ENCODE measurements at places on chromosomes 12 and 14.

DNA sequence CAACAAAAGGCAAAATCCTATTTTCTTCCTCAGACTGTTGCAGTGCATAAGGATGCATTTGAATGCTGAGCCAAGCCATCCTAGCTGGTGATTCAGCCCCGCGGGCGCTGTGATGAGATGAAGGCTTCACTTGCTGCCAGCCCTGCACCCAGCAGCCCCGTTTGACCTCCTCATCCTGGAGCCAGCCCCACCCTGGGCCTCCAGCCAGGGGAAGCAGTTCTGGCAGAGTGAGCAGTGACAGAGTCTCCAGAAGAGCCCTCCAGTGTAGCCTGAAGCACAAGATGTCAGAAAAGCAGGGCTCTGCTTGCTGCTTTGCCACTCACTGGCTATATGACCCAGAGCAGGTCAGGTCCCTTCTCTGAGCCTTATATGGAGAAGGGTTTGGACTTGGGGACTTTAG, 96.2 kb upstream of the HSPB8 start:
- DNase-seq = no peak

- no peak for DNase-seq
Measured at GRCh38 chr12:71125515-71125914, 32.3 kb downstream of the TSPAN8 start.

DNA sequence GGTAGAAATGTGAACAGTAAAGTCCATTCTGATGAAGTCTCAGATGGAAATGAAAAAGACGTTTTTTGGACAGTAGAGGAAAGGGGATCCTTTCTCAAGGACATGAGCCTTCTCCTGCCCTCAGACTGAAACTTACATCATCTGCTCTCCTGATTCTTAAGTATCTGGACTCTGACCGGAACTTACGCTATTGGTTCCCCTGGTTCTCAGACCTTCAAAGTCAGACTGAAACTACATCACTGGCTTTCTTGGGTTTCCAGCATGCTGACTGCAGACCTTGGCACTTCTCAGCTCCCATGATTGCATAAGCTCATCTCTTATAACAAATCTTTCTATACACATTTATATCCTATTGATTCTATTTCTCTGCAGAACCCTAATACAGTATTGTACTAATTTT, 291.0 kb downstream of the SNAPC1 start:
- no peak for DNase-seq

DNA sequence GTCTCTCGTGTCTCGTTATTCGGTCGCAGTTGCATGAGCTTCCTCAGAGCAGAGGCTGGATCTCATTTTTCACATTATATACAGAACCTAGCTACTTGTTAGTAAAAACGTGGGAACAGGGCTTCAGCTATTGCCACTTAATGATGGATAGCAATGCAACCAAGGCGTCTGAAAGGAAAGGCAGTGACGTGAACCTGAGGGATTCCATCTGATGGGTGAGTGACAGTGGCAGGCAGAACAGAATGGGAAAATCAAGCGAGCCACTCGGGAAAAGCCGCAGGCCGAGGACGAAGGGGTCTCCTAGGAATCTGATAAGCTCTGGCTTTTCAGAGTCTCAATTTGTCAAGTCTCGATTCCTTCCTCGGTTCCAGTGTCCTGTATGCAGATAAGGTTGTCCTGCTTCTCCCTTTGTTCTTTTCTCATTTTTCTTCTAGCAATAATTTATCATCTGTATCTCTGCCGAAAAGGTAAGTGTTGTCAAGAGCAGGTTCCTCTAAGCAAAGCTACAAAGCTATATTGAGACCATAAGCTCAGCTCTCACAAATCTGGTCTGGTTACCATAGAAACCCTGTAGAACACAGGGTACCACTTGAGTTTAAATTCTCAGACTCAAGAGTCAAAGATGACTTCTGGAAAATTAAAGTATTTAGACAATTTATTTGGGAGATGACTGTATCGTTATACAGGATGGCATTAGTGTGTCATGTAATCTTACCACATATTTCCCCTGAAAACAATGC, 416.6 kb downstream of the GLT1D1 start:
- DNase-seq = no peak

- peak; percentile 53 for DNase-seq
Measured at GRCh38 chr12:58540480-58541299, 379.6 kb downstream of the LRIG3 start.

DNA sequence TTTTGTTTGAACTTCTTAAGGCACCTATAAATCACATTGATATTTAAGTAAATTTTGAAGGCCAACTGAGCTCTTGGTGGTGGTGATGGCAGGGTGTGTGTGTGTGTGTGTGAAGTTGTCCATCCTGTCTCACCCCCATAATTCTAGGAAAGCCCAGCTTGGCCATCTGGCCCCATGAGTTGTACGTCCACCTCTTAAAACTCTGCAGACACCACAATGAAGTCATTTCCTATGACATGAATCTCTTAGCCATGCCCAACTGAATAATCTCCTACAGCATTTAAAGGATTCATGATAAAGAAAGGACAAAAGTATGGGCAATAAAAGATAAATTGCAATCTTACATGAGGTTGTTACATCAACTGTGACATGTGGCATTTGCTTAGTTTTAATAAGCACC, 123.4 kb downstream of the TTC7B start:
- no peak for DNase-seq

DNA sequence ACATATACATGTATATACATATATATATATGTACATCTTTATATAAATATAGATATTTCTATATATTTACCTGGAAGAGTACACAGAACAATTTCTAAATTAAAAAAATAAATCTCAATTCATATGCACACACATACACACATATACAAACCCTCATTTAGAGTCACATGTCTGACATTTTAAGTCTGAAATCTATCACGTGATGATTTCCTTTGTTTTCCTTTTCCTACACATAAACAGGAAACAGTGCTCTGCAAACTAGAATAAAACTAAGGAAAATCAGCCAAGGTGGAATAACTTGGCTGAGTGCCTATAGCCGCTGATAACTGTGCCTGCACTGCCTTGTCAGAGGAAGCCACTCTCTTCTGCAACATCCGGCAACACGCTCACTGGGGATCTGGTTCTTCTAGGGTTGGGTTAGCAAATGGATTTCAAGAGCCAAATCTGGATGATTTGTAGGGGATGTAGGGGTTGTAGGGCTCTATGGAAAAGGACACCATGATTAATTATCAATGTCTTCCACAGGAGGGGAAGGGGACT, 480.7 kb downstream of the TMEM132D start:
- peak; percentile 37 for DNase-seq

DNA sequence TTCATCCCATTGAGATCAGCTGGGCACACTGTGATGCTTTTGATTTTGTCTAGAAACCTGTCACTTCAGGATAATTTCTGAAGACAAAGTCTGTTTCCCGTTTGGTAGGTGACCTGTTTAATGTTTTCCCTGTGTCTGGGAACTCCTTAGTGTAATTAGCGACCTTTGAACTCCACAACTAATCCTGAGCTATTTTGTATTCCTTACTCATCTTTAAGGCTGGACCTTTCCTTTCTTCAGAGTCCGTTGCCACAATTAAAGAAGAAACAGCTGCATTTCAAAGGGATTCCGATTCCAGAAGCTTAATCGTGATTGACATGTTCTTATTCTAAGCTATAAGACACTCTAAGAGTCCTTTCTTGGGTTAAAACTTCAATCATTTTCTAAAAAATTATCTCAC, 22.0 kb downstream of the AP5M1 start:
- peak; percentile 20 for DNase-seq

- no peak for DNase-seq
Measured at GRCh38 chr14:76901171-76902055, 75.2 kb downstream of the LRRC74A start.
